ENCODE measurements at places on chromosomes 1 and 21. TPM values are rescaled to one million over a fixed set of nuclear protein-coding genes. Genes with fewer than 3 reads are reported as not detected.
A peak's percentile ranks its signal among the peaks of the same experiment; 100 is the strongest.

GRCh38 chr1:209815931-209816341, 10.0 kb upstream of the IRF6 start:
- peak; percentile 45 for DNase-seq

DNA sequence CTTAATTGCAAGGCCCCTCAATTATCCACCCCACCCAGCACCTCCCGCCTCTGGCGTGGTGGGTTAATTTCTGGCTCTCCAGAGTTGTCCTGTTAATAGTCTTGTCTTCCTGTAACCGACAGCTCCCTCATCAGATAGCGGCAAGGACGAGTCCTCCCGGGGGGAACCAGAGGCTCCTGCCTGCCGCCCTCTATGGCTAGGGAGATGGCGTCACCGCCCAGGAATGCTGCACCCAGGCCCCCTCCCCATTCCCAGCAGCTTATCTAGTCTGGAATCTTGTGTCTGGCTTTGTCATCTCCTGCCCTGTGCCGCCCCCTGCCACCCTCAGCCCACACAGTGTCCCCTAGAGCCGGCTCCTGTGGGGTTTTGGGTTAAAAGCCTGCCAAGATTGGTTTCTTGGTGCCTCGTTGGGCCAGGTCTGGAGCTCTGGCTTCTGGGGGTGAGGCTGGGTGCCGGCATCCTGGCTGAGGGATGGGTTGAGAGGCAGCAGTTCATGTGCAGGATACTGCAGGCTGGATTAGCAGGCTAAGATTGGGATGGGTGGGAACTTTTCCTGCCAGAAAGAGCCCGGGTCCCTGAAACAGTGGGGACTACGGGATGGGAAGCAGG, 48.8 kb downstream of the EDN2 start:
- peak; percentile 29 for DNase-seq

GRCh38 chr21:27112186-27112585, 145.3 kb upstream of the ADAMTS5 start:
- DNase-seq, result no peak

GRCh38 chr1:65063025-65063424, 85.0 kb upstream of the AK4 start:
- DNase-seq, result no peak

DNA sequence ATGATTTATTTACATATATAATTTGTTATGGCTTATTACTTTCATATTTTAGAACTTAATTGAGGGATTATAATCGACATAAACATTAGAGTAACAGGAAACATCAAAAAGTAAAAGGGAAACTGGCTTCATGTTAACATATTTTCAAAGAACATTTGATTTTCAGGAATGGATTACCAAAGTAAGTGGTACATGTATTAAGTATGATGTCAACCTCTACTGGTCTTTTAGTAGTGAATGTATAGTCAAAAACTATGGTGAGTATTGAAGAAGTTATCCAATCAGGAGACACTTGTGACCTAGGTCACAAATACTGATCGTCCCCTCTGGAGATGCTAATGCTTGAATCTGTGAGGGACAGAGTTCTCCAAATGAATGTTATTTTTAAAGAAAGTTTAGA, 768.9 kb upstream of the ADGRL4 start:
- DNase-seq, result no peak

DNA sequence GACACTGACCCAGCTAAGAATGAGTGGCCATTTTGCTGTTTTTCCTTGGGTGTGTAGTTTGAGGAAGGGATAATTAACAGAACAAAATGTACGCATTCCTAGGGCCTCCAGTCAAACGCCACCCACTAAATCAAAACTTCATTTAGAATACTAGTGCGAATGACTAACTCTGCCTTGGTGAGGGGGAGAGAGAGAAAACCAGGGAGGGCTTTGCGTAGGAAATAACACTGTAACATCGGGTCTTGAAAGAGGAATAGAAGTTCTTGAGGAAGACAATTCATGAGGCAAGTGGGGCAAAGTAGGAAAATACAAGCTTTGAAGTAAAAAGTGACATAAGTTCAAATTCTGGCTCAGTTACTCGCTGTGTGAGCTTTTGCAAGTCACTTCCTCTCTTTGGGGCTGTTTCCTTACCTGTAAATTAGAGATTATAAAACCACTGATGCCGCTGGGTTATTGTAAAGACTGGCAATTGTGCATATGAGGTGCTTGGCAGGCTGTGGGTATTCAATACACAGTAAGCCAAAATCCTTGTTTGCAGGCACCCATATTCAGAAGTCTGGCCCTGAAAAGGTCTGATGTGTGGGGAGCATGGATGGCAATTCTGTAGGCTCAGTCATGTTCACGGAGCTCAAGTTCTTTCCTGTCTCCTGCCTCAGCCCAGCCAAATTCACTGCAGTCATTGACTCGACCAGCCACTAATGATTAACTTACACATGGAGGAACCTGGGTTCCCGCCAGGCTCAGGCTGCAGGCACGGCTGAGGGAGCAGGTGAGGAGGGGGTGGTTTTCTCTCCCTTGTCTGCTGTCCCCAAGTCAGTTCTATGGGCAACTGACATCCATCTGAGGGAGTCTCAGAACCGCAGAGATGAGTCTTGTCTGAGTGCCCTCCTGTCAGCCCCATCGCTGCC, 140.3 kb upstream of the CSF3R start:
- no peak for DNase-seq

CYP2J2 gene
- total RNA-seq, result 2.7 TPM

URB1 gene
- total RNA-seq, result 10.3 TPM

DNA sequence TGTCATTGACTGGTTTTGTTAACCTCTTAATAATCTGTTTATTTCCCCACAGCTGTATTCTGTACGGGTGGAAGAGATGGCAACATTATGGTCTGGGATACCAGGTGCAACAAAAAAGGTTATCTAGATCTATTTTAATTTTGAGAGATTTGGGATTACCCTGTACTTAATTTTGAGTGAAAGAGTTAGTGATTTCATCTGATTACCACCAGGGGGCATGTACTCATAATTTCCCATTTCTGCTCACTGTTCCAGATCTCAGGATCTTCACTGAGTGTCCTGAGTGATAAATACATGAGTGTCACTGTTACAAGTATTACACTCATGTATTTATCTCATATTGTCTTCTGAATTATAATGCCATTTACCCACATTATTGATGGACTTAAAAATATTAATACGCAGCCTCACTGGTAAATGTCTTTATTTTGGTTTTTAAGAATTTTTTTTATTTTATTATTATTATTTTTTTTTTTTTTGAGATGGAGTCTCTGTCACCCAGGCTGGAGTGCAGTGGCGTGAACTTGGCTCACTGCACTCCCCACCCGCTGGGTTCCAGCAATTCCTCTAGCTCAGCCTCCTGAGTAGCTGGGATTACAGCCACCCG, 27.4 kb downstream of the DTL start:
- DNase-seq, result no peak
